Stimulated activated CD8-positive, alpha-beta memory T cell treated with anti-CD3 and anti-CD28 coated beads, Interleukin-7, amount 100 ng/mL, for 1 hour (primary cell): ENCODE measurements at places on chromosomes 12 and 14.

- DNase-seq = no peak
Measured at GRCh38 chr12:91009319-91009950, 4.7 kb upstream of the EPYC start.

- no peak for DNase-seq
Measured at GRCh38 chr12:52759218-52759617, 17.9 kb downstream of the KRT76 start.

GRCh38 chr12:53579545-53579955, 46.6 kb downstream of the ATF7 start:
- no peak for DNase-seq

GRCh38 chr14:51006324-51006723, 62.0 kb upstream of the PYGL start:
- DNase-seq = no peak

DNA sequence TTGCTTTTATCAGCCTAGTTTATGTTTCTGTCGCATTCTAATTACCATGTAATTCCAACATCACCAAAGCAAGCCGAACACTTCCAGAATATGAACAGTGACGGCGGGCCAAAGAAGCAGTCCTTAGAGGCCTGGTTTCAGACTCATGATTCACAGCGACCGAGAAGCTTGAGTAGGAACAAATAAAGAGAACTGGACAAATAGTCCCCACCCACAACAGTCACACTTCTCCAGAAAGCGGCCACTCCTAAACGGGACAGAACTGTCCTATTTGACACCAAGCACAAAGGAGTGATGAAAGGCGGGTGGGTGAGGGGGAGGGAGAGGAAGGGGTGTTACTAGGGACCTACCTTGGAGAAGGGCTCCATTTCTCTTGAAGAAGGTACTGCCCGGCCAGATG, 136.4 kb downstream of the FOXN3 start:
- DNase-seq = no peak
